ENCODE measurements at places on chromosomes 16 and 17. TPM values are rescaled to one million over a fixed set of nuclear protein-coding genes. Genes with fewer than 3 reads are reported as not detected.

RHBDF2 gene
- 20.6 TPM for total RNA-seq

SRL gene
- 0.11 TPM for total RNA-seq

UBE2O gene
- total RNA-seq, result 25.5 TPM

DNA sequence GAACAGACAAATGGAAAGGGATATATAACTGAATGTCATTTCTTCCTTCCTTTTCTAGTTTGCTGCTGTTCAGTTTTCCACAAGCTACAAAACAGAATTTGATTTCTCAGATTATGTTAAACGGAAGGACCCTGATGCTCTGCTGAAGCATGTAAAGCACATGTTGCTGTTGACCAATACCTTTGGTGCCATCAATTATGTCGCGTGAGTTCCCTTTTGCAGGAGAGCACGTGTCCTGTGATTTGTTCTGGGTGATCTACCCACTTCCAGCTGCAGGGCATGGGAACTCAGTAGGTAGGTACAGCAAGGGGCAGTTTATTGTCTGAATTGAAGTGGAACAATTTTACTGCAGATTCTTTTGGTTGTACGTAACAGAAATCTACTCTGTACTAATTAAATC lies 8.8 kb downstream of the ITGAL start:
- DNase-seq, result no peak

DNA sequence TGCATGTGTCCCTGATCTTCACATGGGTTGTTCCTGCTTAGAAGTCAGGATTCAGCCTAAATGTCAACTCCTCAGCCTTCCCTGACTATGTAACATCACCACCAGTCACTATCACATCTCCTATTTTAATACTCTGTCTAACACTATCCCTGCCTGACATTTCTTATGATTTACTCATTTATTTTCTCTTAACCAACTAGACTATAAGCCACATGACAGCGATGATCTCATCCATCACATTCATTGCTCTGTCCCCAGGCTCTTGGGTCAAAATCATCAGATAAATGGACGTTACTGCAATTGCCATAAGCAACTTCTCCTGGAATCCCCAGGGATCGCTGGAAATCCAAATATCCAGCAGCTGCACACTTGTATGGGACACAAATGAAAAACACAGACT lies 15.7 kb downstream of the CDRT4 start:
- DNase-seq, result no peak

CNP gene
- total RNA-seq, result 75.4 TPM

- DNase-seq, result no peak
Measured at GRCh38 chr17:82808921-82809905, 30.6 kb downstream of the ZNF750 start.

MYL4 gene
- total RNA-seq, result 0.81 TPM

- DNase-seq, result no peak
Measured at GRCh38 chr17:53837131-53837530, 14.4 kb downstream of the KIF2B start.

GRCh38 chr17:39173526-39174274 lies 7.7 kb upstream of the ARL5C start:
- no peak for DNase-seq

AANAT gene
- not detected for total RNA-seq

GRCh38 chr16:17468611-17469010 lies 2.1 kb downstream of the XYLT1 start:
- DNase-seq, result no peak

Data from pulmonary artery endothelial cell (primary cell).